Gastrocnemius medialis (tissue), 4 donors: ENCODE measurements at places on chromosomes 4 and X. TPM values are rescaled to one million over a fixed set of nuclear protein-coding genes. Genes with fewer than 3 reads are reported as not detected.
A peak's percentile ranks its signal among the peaks of the same experiment; 100 is the strongest.

DNA sequence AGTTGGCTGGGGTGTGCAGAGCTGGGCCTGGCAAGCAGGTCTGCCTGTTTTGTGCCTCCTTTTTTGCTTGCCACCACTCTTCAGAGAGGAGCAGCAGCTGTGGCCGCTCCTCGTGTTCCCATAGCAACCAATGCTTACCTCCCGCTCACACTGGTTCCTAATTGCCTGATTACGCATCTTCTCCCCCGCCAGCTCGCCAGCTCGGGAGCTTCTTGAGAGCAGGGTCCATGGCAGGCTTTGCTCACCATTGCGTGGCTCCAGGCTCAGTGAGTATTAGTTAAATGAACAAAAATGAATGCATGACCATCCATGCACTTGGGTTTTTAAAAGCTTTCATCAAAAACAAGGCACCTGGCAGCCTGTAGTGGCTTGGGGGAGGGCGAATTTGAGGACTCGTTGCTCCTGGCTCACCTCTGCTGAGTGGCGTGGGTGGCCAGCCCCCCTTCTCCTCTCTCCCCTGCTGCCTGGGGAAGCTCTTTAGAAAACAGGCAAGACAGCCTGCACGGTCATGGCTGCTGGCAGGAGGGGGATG is 14.2 kb upstream of the PJA1 start:
- no peaks in the 10 kb centered on the region for H3K27me3 ChIP-seq
- H3K27ac ChIP-seq = no peak overlapping the region
- no peaks in the 10 kb centered on the region for H3K36me3 ChIP-seq
- no peaks in the 10 kb centered on the region for H3K4me1 ChIP-seq
- DNase-seq = no peak

DNA sequence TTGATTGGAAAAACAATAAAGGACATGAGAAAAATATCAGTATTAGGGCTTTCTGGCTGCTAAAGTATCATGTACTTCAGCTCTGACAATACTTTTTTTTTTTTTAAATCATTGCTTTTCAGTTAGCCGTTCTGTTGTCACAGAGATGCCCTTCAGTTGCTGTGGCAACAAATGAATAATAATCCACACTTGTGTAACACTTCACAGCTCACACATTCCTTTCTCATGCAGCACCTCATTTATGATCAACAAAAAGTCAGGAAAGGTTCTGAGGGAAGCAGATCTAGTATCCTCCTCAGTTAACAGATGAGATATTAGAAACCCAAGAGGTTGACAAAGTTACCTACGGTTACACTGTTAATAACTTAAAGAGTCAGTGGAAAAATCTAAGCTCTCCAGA is 444.2 kb upstream of the SLIT2 start:
- H3K27ac ChIP-seq = no peak overlapping the region
- H3K27me3 ChIP-seq = no peaks in the 10 kb centered on the region
- no peak for DNase-seq
- H3K36me3 ChIP-seq = no peaks in the 10 kb centered on the region

- DNase-seq = no peak
- H3K4me1 ChIP-seq = peaks cover 10% of the 10 kb centered on the region
- H3K4me3 ChIP-seq = no peak overlapping the region
- no peaks in the 10 kb centered on the region for H3K36me3 ChIP-seq
Observed at GRCh38 chr4:71029504-71029903, 36.1 kb downstream of the DCK start.

DNA sequence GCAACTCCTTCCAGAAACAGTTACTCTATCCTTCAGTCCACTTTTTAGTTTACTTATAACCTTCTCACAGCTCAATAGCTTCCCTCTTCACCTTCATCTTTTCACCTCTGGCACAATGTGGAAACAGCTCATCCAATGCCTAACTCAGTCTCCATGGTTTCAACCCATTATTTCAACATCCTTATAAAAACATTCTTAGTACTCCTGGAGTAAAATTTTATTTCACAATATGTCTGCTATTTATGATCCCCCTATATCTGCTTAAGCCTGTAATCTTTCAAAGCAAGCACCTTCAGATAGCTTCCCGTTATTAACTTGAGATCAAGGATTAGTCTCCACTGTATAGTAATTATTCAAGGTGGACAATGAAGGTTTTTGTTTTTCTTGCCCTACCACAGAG is 156.3 kb downstream of the GASK1B start:
- H3K4me3 ChIP-seq = no peak overlapping the region
- no peaks in the 10 kb centered on the region for H3K36me3 ChIP-seq
- no peaks in the 10 kb centered on the region for H3K4me1 ChIP-seq
- no peaks in the 10 kb centered on the region for H3K27me3 ChIP-seq

DNA sequence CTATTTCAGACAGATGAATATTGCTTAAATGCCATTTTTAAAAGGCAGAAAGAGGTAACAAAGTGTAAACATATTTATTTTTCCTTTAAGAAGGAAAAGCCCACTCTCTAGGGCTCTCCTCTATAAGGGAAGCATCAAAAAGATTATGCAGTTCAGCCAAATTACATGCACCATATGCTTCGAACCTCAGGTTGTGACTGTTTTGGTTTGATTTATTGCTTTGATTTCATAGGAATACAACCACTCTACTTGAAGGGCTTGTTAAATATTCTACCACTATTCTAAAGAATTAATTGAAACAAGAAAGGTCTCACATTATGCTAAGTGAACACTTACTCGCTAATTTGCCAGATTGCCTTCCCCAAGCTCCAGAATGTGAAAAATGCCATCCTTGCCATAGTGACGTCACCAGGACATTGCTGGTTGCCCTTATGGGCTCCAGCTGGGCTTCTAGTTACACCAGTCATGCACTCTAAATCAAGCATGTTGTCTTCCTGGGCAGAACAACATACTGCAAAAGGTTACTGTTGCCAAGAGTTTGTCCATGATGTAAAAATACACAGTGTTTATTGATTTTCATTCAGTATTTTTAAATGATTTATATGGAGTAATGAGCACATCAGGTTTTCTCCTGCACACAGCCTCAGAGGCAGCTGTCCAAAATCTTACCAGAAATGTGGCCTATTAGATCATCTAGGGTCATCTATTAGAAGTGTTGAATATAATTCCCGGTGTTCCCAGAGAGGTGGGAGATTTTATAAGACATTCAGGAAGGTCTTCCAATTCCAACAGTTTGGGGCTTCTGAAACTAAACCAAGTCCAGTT is 164.4 kb upstream of the RAPGEF2 start:
- H3K27me3 ChIP-seq = no peaks in the 10 kb centered on the region
- no peaks in the 10 kb centered on the region for H3K4me1 ChIP-seq
- no peak overlapping the region for H3K4me3 ChIP-seq
- H3K36me3 ChIP-seq = no peaks in the 10 kb centered on the region
- DNase-seq = no peak

GRCh38 chr4:52197306-52197705 is 146.2 kb downstream of the SPATA18 start:
- no peak for DNase-seq
- no peak overlapping the region for H3K27ac ChIP-seq
- peaks cover 2% of the 10 kb centered on the region for H3K4me1 ChIP-seq
- H3K27me3 ChIP-seq = no peaks in the 10 kb centered on the region
- H3K4me3 ChIP-seq = no peak overlapping the region
- no peaks in the 10 kb centered on the region for H3K36me3 ChIP-seq

GRCh38 chr4:23881052-23881501 is 8.8 kb downstream of the PPARGC1A start:
- peak overlapping the region; percentile 95 for H3K27ac ChIP-seq
- peaks cover 55% of the 10 kb centered on the region for H3K4me1 ChIP-seq
- H3K36me3 ChIP-seq = no peaks in the 10 kb centered on the region

DNA sequence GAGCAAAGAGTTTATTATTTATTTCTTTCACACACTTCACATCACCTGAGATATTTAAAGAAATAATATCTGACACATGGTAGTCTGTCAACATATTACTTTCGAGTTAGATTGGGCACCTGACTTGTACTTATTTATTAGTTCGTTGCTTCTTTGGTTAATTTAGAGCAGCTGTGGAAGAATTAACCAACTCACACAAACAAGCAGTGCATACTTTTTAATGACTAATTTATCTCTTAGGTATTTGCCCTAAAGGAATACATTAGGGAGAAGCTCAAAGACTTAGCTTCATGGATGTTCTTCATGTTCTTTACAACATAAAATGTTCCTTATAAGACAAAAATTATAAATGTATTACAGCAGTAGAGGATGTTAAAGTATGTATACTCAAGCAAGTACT is 242.9 kb downstream of the ARHGAP24 start:
- H3K4me1 ChIP-seq = no peaks in the 10 kb centered on the region
- no peaks in the 10 kb centered on the region for H3K27me3 ChIP-seq
- no peak overlapping the region for H3K4me3 ChIP-seq
- no peak overlapping the region for H3K27ac ChIP-seq
- no peaks in the 10 kb centered on the region for H3K36me3 ChIP-seq

GRCh38 chrX:131405497-131405896 is 116.4 kb upstream of the IGSF1 start:
- H3K36me3 ChIP-seq = no peaks in the 10 kb centered on the region
- no peaks in the 10 kb centered on the region for H3K27me3 ChIP-seq
- no peaks in the 10 kb centered on the region for H3K4me1 ChIP-seq
- no peak overlapping the region for H3K27ac ChIP-seq
- DNase-seq = no peak
- H3K4me3 ChIP-seq = no peak overlapping the region

GRCh38 chr4:102610476-102610875 is 109.3 kb downstream of the NFKB1 start:
- H3K27me3 ChIP-seq = no peaks in the 10 kb centered on the region
- no peak for DNase-seq
- no peaks in the 10 kb centered on the region for H3K4me1 ChIP-seq
- H3K27ac ChIP-seq = no peak overlapping the region

GRCh38 chrX:56797574-56798338 is 68.7 kb downstream of the NBDY start:
- peak; percentile 22 for DNase-seq
- no peaks in the 10 kb centered on the region for H3K36me3 ChIP-seq
- no peaks in the 10 kb centered on the region for H3K27me3 ChIP-seq
- no peak overlapping the region for H3K4me3 ChIP-seq

- H3K27me3 ChIP-seq = no peaks in the 10 kb centered on the region
- no peak overlapping the region for H3K27ac ChIP-seq
- H3K36me3 ChIP-seq = no peaks in the 10 kb centered on the region
- no peak for DNase-seq
Observed at GRCh38 chr4:79178760-79179159, 147.1 kb downstream of the NAA11 start.

DNA sequence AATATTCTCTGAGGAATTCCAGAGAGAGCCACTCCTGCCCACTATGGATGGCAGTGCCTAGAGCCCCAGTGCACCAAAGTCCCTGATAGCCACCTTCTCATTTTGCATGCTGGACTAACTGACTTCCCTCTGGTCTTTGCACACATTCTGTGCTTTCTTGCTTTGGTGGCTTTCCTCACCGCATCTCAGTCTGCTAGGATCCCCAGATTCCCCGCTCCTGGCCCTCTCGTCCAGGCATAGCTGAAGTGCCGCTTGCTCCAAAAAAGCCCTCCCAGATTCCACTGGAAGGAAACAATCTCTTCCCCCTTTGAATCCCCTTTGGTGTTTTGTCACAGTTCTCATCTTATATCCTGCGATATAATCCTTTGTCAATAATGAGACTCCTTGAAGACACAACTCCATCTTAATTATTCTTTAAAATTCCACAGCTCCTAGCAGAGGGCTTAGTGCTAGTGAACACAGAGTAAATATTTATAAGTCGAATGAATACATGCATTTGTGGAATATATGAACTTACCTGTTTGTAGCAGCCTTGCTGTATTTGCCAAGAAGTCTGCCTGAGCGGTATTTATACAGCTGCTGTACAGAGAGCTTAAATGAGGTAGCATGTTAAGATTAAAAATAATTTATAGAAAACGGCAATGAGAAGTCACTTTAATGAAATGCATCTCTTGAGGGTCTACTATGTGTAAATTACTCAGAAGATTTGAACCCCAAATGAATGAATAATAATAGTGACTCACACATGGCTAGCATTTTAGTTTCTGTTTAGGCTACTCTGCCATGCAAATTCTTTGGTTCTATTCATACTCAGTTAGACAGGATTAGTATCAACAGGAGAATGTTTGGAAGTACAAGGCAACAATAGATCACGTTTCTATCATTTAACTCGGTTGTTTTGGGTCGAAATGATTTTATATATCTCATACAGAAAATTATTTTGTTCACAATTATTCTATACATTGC is 421.9 kb upstream of the TENM3 start:
- no peaks in the 10 kb centered on the region for H3K36me3 ChIP-seq
- no peaks in the 10 kb centered on the region for H3K4me1 ChIP-seq
- H3K4me3 ChIP-seq = no peak overlapping the region
- H3K27ac ChIP-seq = no peak overlapping the region
- DNase-seq = no peak

DNA sequence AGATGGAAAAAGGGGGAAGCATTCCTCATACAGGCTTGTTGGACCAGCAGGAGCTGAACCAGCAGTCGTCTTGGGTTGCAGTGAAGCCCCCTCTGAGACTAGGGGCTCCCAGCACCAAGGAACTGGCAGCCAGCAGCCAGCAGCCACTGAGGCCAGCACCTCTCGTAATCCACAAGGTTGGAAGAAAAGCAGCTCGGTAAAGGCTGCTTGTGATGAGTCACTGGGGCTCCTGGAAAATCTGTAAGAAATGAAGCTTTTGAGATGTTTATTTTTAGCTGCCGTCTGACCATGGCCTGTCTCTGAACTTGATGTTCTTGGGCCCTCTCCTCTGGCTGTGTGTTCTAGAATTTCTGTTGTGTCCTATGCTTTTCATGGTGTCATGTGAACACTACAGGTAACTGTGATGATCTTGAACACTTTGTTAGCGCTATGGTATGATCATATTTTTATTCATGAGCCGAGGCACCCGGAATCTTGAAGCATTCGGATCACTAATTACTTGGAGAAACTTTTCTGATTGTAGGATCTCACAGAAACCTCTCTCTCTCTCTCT is 18.6 kb downstream of the CLCN4 start:
- H3K27ac ChIP-seq = peak overlapping the region; percentile 86
- H3K36me3 ChIP-seq = no peaks in the 10 kb centered on the region
- peaks cover 60% of the 10 kb centered on the region for H3K4me1 ChIP-seq
- no peaks in the 10 kb centered on the region for H3K27me3 ChIP-seq
- no peak overlapping the region for H3K4me3 ChIP-seq
- no peak for DNase-seq

GRCh38 chr4:70783096-70783495 is 56.6 kb downstream of the GRSF1 start:
- H3K27me3 ChIP-seq = no peaks in the 10 kb centered on the region
- no peak for DNase-seq
- H3K4me1 ChIP-seq = no peaks in the 10 kb centered on the region
- H3K27ac ChIP-seq = no peak overlapping the region

DNA sequence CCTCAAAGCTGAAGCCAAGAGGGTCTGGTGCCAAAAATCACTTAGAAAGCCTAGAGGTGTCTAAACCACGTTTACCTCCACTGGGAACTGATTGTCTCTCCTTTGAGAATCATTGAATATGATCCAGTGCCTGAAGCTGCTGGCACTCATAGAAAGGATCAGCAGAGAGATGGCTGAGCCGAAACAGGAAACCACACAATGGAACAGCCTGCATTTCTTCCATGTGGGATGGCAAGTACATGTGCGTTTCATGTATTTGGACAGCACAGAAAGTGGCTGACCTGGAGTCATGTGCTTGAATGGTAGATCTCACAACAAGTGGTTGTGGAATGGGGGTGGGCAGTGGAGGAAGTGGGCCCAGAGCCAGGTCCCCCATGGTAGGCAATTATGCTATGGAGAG is 533.7 kb downstream of the INPP4B start:
- no peaks in the 10 kb centered on the region for H3K27me3 ChIP-seq
- H3K4me3 ChIP-seq = no peak overlapping the region
- peak overlapping the region; percentile 59 for H3K27ac ChIP-seq
- no peaks in the 10 kb centered on the region for H3K36me3 ChIP-seq
- H3K4me1 ChIP-seq = peaks cover 47% of the 10 kb centered on the region

The CCSER1 gene
- 0.61 TPM for total RNA-seq

The KLHL34 gene
- 6.2 TPM for total RNA-seq

The ZAR1 gene
- total RNA-seq = not detected

The CPE gene
- total RNA-seq = 20.6 TPM

The TEX11 gene
- not detected for total RNA-seq

The NLGN3 gene
- total RNA-seq = 0.31 TPM

The PDCL2 gene
- not detected for total RNA-seq
